ENCODE measurements at places on chromosomes 4 and X. TPM values are rescaled to one million over a fixed set of nuclear protein-coding genes. Genes with fewer than 3 reads are reported as not detected.
A peak's percentile ranks its signal among the peaks of the same experiment; 100 is the strongest.

CFI gene
- 25.1 TPM for total RNA-seq

RRAGB gene
- total RNA-seq, result 13.6 TPM

IL13RA1 gene
- total RNA-seq, result 47.9 TPM

PPM1K gene
- 9.0 TPM for total RNA-seq

PNMA6F gene
- not detected for total RNA-seq

MAGEA9 gene
- not detected for total RNA-seq

TEX13B gene
- total RNA-seq, result not detected

APELA gene
- total RNA-seq, result not detected

GRCh38 chrX:34406580-34406979 lies 250.5 kb downstream of the TMEM47 start:
- no peak for DNase-seq

- DNase-seq, result no peak
These were observed 800.2 kb upstream of the FTHL17 start for GRCh38 chrX:31872007-31872406.

DNA sequence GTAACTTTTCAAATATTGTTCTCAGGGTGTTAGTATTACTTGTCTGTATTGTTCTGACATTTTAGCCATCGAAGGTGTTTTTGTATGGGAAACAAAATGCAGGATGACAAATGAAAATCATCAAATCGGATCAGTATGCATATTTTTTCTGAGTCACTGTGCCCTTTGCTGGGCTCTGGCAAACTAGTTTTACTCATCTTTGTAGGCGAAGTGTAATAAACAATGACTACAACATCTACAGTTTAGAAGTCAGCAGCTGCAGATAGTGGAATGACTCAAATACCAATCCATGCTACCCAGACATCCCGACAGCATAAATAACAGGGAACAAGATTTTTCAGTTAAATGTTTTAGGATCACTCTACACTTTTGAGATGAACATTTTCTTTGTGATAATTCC lies 557.3 kb upstream of the TENM3 start:
- DNase-seq, result no peak

DNA sequence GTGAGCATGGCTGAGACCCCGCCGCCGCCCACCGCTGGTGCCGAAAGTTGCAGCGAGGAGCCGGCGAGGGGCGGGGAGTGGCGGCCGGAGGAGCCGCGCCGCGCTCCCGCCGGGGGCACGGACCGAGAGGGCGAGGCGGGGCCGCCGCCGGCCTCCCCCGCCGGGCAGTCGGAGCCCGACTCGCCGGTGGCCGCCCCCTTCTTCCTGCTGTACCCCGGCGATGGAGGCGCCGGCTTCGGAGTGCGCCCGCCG lies 16.5 kb downstream of the UTP3 start:
- DNase-seq, result no peak

DNA sequence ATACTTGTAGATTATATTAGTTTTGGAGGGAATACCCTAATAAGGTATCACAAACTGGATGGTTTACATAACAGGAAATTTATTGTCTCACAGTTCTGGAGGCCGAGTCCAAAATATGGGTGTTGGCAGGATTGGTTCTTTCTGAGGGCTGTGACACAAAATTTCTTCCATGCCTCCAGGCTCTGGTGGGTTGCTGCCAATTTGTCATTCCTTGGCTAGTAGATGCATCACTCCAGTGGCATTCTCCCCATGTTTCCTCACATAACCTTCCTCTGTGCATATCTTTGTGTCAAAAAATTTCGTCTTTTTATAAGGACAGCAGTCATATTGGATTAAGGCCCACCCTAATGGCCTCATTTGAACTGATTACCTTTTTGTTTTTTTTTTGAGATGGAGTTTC lies 49.3 kb downstream of the APELA start:
- DNase-seq, result no peak

GRCh38 chr4:98518559-98519267 lies 139.7 kb downstream of the TSPAN5 start:
- no peak for DNase-seq

DNA sequence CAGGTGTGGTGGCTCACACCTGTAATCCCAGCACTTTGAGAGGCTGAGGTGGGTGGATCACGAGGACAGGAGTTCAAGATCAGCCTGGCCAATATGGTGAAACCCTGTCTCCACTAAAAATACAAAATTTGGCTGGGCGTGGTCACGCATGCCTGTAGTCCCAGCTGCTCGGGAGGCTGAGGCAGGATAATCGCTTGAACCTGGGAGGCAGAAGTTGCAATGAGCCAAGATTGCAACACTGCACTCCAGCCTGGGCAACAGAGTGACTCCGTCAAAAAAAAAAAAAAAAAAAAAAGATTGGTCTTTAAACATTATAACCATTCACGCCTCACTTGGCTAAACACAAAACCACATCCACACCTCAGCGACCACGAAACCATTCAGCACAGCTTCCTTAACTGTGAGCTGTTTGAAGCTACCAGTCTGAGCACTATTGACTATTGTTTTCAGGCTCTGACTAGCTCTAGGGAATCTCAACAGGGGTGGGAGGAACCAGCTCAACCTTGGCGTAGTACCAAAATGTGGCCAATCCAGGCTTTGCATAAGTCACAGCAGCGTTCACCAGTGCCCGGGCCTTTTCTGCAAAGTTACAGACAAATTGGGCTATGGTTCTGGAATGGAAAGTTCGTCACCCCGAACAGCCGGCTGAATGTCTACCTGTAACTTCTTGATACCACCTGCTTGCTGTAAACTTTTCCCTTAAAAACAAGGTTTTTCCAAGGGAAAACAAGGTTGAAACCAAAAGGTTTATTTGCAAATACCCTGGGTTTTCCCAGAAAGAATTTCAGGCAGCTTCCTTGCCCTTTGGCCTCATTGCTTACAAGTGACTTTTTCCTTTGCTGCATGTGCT lies 73.6 kb upstream of the DHX15 start:
- no peak for DNase-seq

DNA sequence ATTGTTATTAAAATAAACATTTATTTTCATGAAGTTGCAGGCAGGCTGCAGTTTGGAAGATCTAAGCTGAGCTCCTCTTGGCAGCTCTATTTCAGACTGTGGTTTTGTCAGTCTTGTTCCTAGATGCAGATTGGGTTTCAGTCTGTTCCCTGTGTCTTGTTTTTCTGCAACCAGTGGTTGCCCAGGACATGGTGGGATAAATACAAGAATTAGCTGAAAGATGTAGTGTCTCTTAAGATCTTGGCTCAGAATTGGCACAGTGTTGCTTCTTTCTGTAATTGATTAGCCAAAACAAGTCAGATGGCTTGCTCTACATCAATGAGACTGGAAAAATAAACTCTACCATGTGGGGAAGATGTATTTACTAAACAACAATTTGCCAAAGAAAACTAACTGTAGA lies 283.0 kb upstream of the BOD1L1 start:
- DNase-seq, result no peak

GRCh38 chrX:22666441-22666840 lies 333.3 kb upstream of the DDX53 start:
- DNase-seq, result no peak

DNA sequence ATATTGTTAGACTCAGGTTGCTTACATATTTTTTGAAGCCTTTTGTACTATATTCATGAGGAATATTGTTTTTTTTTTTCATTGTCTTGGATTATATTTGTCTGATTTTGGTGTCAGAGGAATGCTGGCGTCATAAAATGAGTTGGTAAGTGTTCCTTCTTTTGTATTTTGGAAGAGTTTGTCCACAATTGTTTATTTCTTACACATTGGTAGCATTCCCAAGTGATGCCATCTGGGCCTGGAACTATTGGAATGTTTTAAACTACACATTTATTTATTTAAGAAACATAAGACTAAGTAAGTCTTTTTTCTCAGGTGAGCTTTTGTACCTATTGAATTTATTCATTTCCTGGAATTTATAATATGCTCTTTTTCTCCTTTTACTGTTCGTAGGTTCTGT lies 107.6 kb downstream of the LARP1B start:
- DNase-seq, result no peak

DNA sequence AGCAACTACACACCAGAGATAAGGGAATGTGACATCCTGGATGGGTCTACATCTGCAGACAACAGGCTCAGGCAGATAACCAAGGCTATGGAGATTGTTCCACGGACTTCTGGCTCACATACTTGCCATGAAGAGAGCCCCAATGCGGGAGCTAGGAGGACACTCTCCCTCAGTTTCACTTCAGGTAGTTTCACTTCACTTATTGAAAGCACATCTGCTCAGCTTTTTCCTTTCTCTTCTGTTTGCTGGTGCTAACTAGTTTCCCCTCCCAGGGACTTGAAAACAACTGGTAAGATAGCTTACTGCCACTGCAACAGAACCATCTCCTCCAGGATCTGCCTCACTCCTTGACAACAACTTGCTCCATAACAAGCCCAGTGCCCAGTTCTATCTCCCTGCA lies 1.4 kb upstream of the CT47C1 start:
- no peak for DNase-seq

DNA sequence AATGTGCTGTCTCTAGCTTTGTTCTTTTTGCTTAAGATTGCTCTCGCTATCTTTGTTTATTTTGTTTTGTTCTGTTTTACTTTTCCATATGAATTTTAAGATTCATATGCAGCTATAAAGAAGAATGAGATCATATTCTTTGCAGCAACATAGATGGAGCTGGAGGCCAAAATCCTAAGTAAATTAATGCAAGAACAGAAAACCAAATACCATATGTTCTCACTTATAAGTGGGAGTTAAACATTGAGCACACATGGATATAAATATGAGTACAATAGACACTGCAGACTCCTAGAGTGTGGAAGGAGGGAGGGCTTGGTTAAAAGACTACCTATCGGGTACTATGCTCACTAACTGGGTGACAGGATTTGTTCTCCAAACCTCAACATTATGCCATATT lies 237.8 kb downstream of the TRAM1L1 start:
- no peak for DNase-seq

- no peak for DNase-seq
These were observed 32.5 kb downstream of the SLC10A6 start for GRCh38 chr4:86816501-86817273.

GRCh38 chr4:188779581-188779980 lies 640.3 kb downstream of the TRIML1 start:
- no peak for DNase-seq

DNA sequence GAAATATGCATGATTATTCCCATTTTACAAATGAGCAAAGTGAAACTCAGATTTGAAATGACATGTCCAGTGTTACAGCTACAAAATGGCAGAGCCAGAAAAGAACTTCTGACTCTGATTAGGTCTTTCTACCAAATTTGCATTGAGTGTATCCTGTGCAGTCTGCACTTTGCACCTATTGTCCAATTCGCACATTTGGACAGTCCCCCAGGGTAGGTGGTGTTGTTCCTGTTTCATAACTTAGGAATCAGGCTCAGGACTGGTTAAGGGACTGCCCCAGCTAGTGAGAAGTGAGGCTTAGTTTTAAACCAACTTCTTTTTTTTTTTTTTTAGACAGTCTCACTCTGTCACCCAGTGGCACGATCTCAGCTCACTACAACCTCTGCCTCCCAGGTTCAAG lies 137.9 kb upstream of the NALF2 start:
- DNase-seq, result no peak

DNA sequence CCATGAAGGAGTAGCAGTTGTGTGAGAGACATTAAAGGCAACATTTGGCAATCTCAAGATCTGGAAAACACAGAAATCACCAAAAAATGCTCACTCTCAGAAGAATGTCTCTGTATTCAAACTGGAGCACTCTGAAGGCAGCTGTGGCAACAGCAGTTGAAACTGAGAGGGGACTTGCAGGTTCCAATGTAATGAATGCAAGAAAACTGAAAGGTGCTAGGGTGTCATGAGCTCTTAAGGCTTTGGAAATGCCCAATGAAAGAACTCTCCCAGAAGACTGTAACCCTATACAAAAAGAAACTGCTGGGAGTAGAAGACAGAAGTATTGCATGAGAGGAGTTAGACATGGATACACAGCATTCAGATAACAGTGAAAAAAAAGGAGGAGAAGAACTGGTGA lies 118.2 kb upstream of the HTR2C start:
- no peak for DNase-seq

DNA sequence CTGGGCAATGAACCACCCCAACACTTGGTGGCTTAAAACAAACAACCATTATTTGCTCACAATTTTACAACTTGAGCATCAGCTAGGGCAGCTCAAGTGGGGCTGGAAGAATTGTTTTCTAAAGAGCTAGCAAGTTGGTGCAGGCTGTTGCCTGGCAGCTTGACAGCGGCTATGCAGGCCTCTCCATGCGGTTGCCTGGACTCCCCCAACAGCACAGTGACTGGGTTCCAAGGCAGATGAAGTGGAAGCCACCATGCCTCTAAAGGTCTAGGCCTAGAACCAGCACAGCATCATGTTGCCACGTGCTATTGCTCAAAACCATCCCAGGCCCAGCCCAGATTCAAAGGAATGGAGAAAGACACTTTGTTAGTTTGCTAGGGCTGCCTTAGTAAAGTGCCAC lies 114.8 kb downstream of the BCOR start:
- DNase-seq, result no peak

DNA sequence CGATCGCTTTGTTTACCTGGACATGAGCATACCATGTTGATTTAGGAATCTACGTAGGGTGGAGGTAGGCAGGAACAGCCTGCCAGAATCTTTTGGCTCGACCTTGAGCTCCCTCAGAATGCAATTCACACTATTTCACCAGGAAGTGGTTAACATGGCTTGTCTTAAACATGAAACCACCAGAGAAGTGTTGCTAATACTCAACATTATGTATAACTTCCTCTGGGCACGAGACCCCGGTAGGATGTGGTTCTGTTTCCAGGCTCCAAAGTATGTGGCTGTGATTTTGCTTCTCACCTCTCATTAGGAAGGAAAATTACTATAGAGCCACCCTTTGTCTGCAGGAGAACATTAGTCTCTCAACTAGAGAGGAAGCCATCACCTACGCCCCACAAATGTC lies 59.0 kb upstream of the VCX3B start:
- DNase-seq, result no peak

GRCh38 chr4:113784497-113785250 lies 23.1 kb upstream of the CAMK2D start:
- peak; percentile 87 for DNase-seq
